ENCODE measurements at places on chromosomes 3 and 15.

GRCh38 chr15:82699726-82700125 lies 9.9 kb downstream of the AP3B2 start:
- no peak for DNase-seq

- DNase-seq: no peak
These were observed 158.6 kb downstream of the ADAM10 start for GRCh38 chr15:58590926-58591325.

GRCh38 chr15:96121086-96121920 lies 209.2 kb upstream of the NR2F2 start:
- DNase-seq: no peak

DNA sequence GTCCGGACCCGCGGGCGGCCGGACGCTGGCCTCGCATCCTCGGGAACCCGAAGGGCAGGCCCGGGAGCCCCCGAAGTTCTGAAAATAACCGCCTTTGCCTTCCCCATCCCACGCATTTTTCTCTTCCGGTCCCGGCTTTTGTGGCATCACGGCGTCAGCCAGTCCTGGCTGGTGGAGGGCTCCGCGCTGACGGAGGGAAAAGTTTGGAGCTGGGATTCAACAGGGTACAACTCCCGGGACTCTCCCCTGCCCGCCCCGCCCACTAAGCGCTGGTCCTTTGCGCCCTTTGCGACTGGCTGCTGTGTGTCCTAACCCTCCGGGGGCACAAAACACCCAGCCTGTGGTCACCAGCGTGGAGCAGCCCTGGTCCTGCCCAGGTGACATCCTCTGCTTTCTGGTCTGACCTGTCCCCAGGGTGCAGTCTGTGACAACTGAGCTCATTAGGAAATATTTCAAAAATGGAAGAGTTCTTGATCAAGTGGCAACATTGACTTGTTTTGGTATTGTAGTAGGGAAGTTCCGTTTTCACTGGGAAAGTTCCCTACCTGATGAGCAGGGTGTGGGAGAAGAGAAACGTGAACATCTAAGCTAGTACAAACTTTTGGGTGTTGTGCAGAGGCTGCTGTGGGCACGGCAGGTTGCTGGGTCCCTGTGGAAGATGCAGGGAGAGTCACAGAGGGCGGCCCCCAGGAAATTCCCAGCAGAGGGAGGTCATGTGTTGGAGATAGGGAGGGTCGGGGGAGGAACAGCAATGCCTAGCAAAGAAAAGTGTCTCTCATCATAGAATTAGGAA lies 775 bp downstream of the ARNT2 start:
- DNase-seq: peak; percentile 44
